ENCODE measurements at places on chromosomes 7 and 10. TPM values are rescaled to one million over a fixed set of nuclear protein-coding genes. Genes with fewer than 3 reads are reported as not detected.

GRCh38 chr7:45574669-45575500 is 717 bp downstream of the ADCY1 start:
- H3K4me3 ChIP-seq = peak overlapping the region; percentile 16
- peak; percentile 38 for DNase-seq
- no peak overlapping the region for H3K27ac ChIP-seq
- no peaks in the 10 kb centered on the region for H3K36me3 ChIP-seq
- H3K4me1 ChIP-seq = no peaks in the 10 kb centered on the region
- peaks cover 44% of the 10 kb centered on the region for H3K27me3 ChIP-seq

DNA sequence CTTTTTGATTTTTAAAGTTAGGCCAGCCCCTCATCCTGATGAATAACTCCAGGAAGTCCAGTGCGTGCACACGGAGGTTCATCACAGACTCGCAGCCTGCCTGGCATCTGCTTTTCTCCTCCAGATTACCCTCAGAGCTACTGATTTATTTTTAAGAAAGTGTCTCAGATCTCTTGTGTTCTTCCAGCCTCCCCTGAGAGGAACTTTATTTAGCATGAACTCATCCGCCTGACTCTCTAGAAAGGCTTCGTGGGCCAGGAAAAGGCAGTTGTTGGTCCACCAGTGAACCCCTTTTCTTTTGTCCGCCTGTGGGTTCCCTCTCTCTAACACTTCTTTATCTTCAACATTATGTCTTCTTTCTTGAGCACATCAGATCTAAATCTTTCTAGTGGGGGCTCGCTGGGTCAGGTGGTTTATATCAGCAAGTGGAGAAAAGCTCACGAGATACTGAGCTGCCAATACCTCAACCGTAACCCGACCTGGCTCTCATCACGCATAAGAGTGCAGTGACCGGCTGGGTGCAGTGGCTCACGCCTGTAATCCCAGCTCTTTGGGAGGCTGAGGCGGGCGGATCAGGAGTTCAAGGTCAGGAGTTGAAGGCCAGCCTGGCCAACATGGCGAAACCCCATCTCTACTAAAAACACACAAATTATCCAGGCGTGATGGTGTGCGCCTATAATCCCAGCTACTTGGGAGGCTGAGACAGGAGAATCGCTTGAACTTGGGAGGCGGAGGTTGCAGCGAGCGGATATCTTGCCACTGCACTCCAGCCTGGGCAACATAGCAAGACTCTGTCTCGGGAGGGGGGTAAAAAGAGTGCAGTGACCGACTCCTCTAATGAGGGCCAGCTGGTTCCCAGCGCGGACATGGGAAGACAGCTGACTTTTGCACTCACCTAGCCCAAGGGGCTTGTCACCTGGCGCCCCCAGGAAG is 162.3 kb downstream of the CCDC3 start:
- DNase-seq = no peak
- H3K27ac ChIP-seq = no peak overlapping the region
- no peaks in the 10 kb centered on the region for H3K4me1 ChIP-seq
- H3K4me3 ChIP-seq = no peak overlapping the region
- no peaks in the 10 kb centered on the region for H3K27me3 ChIP-seq

- DNase-seq = no peak
- no peaks in the 10 kb centered on the region for H3K27me3 ChIP-seq
- no peak overlapping the region for H3K4me3 ChIP-seq
- no peak overlapping the region for H3K27ac ChIP-seq
Measured at GRCh38 chr10:119449760-119450461, 92.6 kb downstream of the RGS10 start.

GRCh38 chr7:35727571-35727970 is 32.6 kb upstream of the HERPUD2 start:
- no peak for DNase-seq
- peaks cover 54% of the 10 kb centered on the region for H3K4me1 ChIP-seq
- peaks cover 2% of the 10 kb centered on the region for H3K27me3 ChIP-seq
- H3K4me3 ChIP-seq = no peak overlapping the region

GRCh38 chr10:122279725-122280141 is 8.6 kb downstream of the BTBD16 start:
- H3K4me3 ChIP-seq = no peak overlapping the region
- H3K27me3 ChIP-seq = peaks cover 18% of the 10 kb centered on the region
- no peaks in the 10 kb centered on the region for H3K4me1 ChIP-seq
- no peaks in the 10 kb centered on the region for H3K36me3 ChIP-seq
- DNase-seq = no peak

GRCh38 chr7:94060752-94061151 is 56.6 kb upstream of the BET1 start:
- DNase-seq = no peak
- H3K36me3 ChIP-seq = no peaks in the 10 kb centered on the region
- H3K4me1 ChIP-seq = peaks cover 18% of the 10 kb centered on the region
- H3K27me3 ChIP-seq = peaks cover 48% of the 10 kb centered on the region
- H3K4me3 ChIP-seq = no peak overlapping the region

DNA sequence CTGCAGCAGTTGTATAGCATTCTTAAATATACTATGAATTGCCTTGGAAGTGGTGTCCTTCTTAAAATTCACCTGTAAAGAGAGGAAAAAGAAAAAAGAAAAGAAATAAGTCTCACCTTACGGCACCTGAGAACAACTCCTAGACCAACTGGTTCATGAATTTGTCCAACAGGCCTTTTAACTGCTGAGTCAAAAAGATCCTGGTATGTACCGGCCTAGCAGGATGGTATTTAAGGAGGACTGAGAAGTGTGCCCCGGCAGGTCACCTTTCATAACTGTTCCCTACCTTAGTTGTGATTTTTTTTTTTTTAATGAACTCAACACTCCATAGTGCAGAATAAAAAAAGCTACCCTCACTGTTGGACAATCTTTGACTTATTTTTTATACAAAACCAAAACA is 25.8 kb downstream of the STN1 start:
- H3K36me3 ChIP-seq = peaks cover 36% of the 10 kb centered on the region
- H3K27me3 ChIP-seq = no peaks in the 10 kb centered on the region

DNA sequence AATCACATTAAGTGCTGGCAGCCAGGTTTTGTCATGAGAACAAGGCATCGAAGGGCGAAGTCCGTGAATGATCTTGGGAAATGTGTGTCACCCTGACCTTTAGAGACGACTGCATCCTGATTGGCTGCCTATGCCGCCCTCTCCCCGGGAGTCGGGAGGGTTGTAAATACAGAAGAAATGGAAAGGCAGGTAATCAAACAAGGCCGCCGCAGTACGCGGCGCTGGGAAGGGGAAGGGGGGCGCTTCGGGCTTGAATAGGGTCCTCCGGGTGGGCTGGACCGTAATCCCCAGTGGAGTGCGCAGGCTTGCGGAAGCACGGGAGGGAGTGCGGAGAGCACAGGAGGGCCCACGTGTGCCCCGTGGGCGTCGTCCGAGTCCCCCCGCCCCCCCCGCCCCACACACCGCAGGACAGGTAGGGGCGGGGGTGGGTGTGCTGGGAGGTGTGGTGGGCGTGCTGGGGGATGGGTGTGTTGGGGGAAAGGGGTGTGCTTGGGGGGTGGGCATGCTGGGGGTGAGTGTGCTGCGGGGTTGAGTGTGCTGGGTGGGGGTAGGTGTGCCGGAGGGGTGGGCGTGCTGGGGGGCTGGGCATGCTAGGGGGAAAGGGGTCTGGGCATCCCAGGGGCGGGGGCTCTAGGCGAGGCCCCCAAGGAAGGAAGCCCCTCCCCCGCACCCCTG is 169.4 kb downstream of the ARHGAP12 start:
- H3K36me3 ChIP-seq = no peaks in the 10 kb centered on the region
- H3K27ac ChIP-seq = peak overlapping the region; percentile 92
- H3K27me3 ChIP-seq = no peaks in the 10 kb centered on the region
- peak overlapping the region; percentile 94 for H3K4me3 ChIP-seq
- peak; percentile 46 for DNase-seq

DNA sequence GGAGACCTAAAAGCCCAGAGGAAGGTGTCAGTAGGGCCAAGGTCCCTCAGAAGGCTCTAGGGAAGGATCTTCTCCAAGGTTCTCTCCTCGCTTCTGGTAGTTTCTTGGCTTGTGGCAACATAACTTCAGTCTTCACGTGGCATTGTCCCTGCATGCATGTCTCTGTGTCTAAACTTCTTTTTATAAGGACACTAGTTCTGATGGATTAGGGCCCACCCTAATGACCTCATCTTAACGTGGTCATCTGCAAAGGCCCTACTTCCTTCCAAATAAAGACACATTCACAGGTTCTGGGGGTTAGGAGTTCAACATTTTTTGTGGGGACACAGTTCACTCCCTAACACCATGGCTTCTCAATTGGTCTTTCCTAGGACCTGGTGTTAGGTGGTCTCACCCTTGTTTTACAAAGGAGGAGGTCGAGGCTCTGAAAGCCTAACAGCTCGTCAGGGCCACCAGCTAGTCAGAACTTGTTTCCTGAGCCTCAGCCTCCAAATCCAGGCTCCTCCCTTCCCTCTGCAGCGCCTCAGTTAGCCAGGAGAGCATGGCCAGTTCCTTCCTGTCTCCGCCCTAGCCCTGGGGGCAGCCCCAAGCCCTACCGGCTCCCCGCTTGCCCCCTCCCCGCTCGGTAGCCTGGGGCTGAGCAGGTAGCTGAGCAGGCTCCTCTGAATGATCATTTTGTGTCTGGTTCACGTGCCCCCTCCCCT is 109.7 kb upstream of the PPIF start:
- H3K27me3 ChIP-seq = no peaks in the 10 kb centered on the region
- no peak for DNase-seq
- no peak overlapping the region for H3K4me3 ChIP-seq
- no peaks in the 10 kb centered on the region for H3K36me3 ChIP-seq
- H3K27ac ChIP-seq = no peak overlapping the region

DNA sequence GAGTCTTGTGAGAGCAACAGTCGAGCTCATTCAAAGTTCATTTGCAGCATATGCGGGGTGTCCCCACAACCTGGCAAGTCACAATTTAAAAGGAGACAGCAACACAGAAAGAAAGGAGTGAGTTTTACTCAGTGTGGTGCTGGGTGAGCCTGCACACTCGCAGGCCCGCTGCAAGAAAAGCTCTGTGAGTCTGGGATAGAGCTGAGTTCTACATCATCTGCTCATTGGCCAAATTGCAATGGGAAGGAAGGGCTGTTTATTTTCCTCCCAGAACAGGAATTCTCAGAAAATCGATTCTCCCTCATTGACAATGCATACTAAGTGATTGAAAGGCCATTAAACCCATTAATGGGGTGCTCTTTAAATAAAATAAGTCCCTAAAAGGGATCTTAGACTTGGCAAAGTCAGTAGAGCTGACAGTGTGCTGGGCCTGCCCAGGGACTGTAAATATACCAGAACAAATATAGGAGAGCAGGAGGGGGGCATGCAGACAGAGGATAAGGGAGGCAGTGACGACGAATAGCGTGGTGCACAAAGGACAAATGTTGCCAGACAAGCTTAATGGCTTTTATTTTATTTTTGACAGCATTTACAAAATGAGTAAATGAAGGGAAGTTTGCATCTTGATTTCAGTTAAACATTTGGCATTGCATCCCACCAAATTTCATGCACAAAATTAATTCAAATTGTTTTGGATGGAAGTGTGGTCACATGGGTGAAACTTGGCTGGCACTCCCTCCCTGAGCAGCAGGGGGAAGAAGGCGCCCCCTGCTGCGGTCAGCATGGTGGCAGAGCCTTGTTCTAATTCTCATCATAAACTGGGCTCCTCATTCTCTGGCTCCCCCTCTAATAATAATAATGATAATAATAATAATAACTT is 215.7 kb downstream of the SNX10 start:
- no peak overlapping the region for H3K27ac ChIP-seq
- H3K36me3 ChIP-seq = no peaks in the 10 kb centered on the region
- H3K27me3 ChIP-seq = peaks cover 25% of the 10 kb centered on the region
- no peak overlapping the region for H3K4me3 ChIP-seq

GRCh38 chr10:132972149-132972985 is 30.0 kb upstream of the CFAP46 start:
- peaks cover 14% of the 10 kb centered on the region for H3K27me3 ChIP-seq
- H3K4me1 ChIP-seq = no peaks in the 10 kb centered on the region
- H3K27ac ChIP-seq = no peak overlapping the region
- H3K36me3 ChIP-seq = no peaks in the 10 kb centered on the region
- no peak overlapping the region for H3K4me3 ChIP-seq
- no peak for DNase-seq

Gene RNF133
- not detected for total RNA-seq

DNA sequence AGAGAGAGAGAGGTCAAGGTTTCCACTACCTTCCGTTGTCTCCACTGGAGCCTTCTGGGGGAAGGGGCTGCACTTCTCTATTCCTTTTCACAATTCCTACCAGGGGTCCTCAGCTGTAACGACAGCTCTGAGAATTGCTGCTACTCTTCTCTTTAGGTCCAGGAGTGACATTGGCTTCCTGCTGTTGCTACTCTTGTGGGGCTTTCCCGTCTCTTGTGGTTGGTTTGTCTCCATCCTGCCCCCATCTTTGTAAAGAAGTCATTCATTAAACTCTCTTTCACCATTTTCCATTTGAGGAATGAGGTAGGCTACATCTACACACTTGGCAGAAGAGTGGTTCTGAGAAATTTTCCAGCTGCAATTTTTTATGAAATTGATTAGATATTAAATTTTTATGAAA is 238.8 kb upstream of the LYZL1 start:
- peaks cover 2% of the 10 kb centered on the region for H3K27me3 ChIP-seq
- DNase-seq = no peak

Gene NRCAM
- total RNA-seq = 0.50 TPM

- DNase-seq = no peak
- H3K27ac ChIP-seq = no peak overlapping the region
- peaks cover 36% of the 10 kb centered on the region for H3K4me1 ChIP-seq
- no peaks in the 10 kb centered on the region for H3K27me3 ChIP-seq
- no peak overlapping the region for H3K4me3 ChIP-seq
Measured at GRCh38 chr7:87155788-87156187, 3.5 kb downstream of the DMTF1 start.

- peaks cover 76% of the 10 kb centered on the region for H3K4me1 ChIP-seq
- H3K36me3 ChIP-seq = peaks cover 53% of the 10 kb centered on the region
- no peak overlapping the region for H3K4me3 ChIP-seq
- no peak for DNase-seq
Measured at GRCh38 chr10:22609251-22609650, 105.1 kb downstream of the PIP4K2A start.

Gene HTRA1
- not detected for total RNA-seq

DNA sequence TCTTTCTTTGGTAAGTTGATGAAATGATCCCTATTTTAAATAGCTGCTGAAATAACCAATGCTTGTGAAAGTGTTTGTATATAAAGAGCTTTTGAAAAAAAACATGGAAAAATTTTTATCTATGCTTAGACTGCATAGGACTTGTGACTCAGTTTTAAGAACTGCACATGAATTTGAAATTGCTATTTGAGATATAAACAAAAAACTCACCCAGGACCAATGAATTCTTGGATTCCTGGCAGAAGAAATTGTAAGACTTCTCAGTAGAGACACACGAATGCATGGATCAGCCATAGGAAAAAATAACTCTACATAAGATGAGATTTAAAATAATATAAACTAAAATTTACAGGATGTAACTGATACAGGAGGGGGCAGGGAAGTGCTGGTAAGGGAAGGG is 278.8 kb upstream of the SORCS1 start:
- H3K27me3 ChIP-seq = no peaks in the 10 kb centered on the region
- H3K4me3 ChIP-seq = no peak overlapping the region
- no peaks in the 10 kb centered on the region for H3K36me3 ChIP-seq
- H3K4me1 ChIP-seq = no peaks in the 10 kb centered on the region
